ENCODE measurements at places on chromosomes 1 and 21.

DNA sequence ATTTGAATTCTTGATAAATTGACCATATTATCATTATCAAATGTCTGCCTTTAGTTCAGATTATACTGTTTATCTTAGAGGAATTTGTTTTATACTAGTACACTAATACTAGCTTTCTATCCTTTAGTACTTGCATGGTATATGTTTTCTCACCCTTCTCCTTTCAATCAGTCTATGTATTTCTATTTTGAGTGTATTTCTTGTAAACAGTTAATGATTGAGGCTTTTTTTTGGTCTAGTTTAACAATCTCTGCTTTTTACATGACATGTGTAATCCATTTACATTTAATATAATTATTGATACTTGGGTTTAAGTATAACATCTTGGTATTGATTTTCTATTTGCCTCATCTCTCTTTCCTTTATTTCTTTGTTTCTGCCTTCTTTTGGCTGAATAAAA, 224.9 kb downstream of the CENPF start:
- DNase-seq = no peak

GRCh38 chr1:155706139-155706538, 17.2 kb downstream of the DAP3 start:
- no peak for DNase-seq

GRCh38 chr1:204426035-204426436, 14.4 kb upstream of the PPP1R15B start:
- DNase-seq = peak; percentile 26

DNA sequence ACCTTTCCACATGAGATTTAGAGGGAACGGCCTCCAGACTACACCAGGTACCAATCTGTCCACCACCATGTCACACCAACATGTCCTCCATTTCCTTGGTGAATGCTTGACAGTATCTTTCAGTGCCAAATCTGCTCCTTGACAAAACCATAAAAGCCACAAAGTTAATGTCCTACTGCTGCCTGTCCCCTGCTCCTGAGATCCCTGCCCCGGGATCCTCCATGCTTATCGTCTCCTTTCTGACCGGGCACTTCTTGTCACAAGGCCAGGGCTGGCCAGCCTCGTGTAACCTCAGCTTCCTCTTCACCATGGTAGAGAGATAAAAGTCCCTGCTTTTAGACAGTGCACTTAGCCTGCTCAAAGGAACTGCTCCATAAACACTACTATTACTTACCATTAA, 136.2 kb downstream of the NAV1 start:
- no peak for DNase-seq

- no peak for DNase-seq
These were observed 210.0 kb downstream of the PLA2G4A start for GRCh38 chr1:187038784-187039183.

GRCh38 chr1:6785318-6785727, at the start of gene CAMTA1:
CAMTA1 (plus strand) TSS chr1:6785454; CDS start chr1:6785531, 77 bp downstream.
- DNase-seq = no peak

GRCh38 chr1:28112388-28113241, 24.2 kb upstream of the EYA3 start:
- no peak for DNase-seq

DNA sequence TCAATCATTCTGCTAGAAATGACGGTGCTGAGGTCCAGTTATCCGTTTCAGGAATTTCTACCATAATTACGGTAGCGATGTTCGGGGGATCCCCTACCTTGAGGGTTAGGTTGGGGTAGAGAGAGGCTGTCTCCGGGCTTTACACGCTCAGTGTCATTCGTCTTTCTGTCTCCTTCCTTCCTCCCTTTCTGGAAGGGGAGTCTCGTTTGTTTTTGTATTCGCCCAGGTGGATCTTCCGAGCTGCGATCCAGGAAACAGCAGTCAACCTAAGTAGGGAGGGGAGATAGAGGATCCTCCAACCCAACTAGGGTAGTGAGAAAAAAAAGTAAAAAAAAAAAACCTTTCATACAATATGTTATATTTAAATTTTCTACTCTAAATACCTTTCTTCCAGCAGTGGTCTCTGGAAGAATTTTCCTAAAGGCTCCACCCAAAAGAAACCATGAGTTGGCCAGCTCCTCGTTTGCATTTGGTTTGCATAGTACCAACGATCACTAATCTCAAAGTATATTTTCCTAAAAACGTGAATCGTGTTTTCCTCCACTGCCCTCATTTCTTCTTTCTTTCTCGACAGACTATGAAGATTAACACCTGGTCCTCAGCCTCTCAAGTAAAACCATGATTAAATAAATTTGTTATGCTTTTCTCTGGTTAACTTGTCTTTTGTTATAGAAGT, 611 bp upstream of the PIK3C2B start:
- no peak for DNase-seq

DNA sequence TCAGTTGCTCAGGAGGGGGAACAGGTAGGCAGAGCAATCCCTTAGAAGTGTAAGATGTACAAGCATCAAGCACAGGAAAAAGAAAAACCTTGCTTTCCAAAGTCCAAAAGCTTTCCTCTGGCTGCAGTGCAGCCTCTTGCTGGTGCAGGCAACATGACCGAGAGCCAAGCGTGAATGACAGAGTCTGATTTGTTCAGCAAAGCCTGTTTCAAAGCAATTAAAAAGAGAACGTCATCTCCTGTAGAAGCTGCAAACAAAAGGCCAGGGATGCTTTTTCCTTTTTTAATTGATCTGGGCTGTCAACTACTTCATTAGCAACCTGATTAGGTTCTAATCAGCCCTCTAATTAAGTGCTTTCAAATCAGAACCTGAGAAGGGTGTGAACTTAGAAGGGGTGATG, 38.2 kb upstream of the PLA2G2C start:
- no peak for DNase-seq

DNA sequence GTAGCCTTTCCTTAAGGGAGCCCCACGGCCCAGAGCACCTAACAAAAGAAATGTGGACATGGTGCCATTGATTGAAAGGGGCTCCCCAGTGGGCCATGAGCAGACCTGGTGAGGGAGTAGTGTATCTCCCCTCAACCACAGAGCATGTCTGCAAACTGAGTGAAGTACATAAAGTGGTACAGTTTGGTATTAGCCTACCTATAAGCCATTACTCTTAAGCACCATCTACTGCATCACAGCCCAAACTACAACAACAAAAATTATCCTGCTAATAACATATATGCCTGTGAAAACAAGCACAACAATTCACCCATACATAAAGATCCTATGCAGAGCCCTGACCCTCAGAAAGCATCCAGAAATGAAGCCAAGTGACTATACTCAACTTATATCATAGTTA, 407.8 kb downstream of the PTPRC start:
- no peak for DNase-seq

DNA sequence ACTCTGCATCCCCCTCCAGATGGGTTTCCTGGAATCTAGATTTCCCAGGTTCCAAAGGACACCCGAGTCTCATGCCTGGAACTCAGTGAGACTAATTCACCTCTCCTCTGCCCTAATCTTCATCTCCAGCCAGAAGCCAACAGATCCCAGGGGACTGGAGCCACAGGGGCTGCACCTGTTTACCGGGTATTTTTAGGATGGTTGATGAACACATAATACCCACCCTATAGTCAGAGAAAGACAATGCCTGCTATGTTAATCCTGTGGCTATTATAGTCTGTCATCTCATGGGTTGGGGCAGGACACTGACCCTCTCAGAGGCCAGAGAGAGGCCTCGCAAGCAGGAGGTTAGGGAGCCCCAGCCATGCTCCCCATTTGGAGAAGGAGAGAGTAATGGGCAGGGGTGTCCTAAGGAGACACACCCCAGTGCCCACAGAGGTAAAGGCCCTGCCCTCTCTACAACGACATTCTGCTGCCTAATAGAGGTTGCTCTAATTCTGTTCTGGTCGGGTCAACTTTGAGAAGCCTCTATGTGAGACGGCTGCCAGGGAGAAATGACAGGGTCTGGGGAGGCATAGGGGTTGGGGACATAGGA, 1.0 kb upstream of the TNNI1 start:
- DNase-seq = no peak

GRCh38 chr1:20551945-20552727, at the start of gene FAM43B:
FAM43B (plus strand) TSS chr1:20552573; CDS start chr1:20552974, 401 bp downstream.
- DNase-seq = no peak

Data from left lobe of liver (tissue), 2 donors.